Stimulated activated CD8-positive, alpha-beta memory T cell treated with anti-CD3 and anti-CD28 coated beads, Interleukin-7, amount 100 ng/mL, for 1 hour (primary cell): ENCODE measurements at places on chromosomes 7 and 10.

- DNase-seq, result no peak
Measured at GRCh38 chr7:82677493-82677892, 233.9 kb upstream of the CACNA2D1 start.

DNA sequence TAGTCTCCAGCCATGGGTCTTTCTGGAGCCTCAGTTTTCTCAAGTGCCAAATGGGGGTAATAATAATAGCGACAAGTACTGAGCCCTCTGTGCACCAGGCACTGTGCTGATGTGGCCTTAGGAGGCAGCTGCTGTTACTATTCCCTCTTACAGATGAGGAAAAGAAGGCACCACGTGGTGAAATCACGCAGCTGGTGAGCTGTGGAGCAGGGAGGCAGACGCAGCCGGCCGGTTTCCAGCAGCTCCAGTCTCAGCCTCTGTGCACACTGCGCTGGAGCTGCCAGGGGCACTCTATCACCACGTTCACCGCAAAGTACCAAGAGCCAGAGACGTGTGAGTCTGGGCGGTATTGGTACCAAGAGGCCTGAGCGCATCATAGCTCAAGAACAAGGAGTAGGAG, 9.6 kb downstream of the PYROXD2 start:
- DNase-seq, result no peak

DNA sequence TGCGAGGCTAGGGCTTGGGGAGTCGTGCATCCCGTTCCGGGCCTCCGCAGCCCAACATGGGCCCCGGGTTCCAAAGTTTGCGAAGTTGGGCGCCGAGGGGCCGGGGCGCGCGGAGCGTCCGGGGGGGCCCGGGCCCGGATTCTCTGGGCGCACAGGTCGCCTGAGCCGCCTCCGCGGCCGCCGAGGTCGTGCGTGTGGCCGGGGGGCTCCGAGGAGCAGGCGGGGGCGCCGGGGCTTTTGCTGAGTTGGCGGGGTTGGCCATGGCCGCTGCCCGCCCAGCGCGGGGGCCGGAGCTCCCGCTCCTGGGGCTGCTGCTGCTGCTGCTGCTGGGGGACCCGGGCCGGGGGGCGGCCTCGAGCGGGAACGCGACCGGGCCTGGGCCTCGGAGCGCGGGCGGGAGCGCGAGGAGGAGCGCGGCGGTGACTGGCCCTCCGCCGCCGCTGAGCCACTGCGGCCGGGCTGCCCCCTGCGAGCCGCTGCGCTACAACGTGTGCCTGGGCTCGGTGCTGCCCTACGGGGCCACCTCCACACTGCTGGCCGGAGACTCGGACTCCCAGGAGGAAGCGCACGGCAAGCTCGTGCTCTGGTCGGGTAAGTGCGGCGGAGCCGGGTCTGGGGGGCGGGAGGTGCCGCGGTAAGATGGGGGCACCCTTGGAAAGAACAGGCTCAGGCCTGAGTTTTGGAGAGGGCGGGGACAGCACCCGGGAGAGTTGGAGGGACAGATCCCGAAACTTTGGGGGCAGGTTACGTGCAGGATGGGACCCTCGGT, 643 bp downstream of the SMO start:
- no peak for DNase-seq

DNA sequence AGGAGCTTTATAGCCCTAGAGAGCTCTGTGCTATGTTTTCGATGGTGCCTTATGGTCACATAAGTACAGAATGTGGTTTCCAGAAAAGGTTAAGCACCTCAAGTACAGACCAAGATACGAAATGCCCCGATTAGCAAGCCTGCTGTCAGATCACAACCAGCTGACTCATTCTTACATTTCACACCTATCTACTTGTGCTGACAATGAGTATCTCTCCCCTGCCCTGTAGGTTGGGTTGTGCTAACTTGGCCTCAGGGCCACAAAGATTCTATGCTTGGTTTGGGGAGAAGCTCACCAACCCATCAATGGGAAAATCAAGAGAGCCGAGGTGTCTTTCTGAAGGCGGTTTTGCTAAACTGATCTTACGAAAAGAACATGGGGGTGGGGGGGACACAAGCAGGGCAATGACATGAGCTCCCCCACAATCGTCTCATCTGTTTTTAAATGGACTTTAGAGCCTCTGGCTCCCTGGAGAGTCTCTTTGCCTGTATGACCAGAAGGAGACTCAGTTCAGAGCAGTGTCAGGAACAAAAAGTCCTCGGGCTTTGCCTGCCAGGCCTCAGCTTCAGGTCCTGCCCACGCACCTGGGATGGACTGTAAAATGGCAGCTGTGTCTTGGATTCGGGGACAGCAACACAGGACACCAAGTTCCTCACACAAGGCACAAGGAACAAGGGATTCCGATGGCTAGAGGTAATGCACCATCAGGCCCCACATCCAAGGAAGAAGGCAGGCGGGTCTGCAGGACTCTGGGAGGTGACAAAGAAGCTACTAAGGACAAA, 55.1 kb downstream of the FAM53B start:
- no peak for DNase-seq

GRCh38 chr10:13892001-13892491, 305.3 kb downstream of the PRPF18 start:
- no peak for DNase-seq

- no peak for DNase-seq
Measured at GRCh38 chr7:72020311-72020710, 391.8 kb downstream of the CALN1 start.

DNA sequence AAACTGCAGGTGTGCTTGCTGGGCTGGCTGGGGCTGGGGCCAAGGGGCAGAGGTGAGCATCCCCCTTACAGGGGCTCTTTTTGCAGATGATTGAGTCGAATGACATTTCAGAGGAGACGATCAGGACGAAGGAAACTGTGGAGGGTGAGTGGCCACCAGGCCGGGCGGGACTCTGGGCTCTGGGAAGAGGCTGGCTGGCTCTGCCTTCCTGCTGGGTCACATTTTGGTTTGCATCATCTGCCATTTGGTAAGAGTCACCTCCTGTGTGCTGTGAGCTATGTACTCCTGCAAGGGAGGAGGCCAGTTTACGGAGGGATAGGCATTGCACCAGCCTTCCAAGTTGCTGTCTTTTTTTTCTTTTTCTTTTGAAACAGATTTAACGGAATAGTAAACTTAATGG, 73.0 kb upstream of the GTF2IRD1 start:
- no peak for DNase-seq

DNA sequence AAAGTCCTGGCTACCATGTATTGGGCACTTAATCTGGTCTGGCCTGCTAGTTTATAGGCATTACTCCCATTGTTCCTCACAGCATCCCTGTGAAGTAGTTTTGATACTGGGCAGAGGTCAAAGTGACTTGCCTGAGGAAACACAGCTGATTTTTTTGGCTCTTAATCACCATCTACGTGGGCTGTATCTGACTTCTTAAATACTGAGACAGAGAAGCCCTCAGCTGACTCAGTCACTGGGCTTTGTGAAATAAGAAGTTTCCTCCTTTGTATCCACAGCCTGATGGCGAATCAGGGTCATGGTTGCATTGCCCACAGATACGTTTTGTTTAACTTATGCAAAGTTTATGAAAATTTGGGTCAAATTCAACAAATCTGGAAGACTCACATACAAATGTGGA, 13.2 kb downstream of the TACR2 start:
- no peak for DNase-seq

GRCh38 chr10:76129213-76129612, 697.8 kb downstream of the LRMDA start:
- no peak for DNase-seq

- no peak for DNase-seq
Measured at GRCh38 chr10:74419491-74419951, 268.5 kb downstream of the ADK start.

- DNase-seq, result no peak
Measured at GRCh38 chr10:116268976-116269375, 4.0 kb downstream of the GFRA1 start.

DNA sequence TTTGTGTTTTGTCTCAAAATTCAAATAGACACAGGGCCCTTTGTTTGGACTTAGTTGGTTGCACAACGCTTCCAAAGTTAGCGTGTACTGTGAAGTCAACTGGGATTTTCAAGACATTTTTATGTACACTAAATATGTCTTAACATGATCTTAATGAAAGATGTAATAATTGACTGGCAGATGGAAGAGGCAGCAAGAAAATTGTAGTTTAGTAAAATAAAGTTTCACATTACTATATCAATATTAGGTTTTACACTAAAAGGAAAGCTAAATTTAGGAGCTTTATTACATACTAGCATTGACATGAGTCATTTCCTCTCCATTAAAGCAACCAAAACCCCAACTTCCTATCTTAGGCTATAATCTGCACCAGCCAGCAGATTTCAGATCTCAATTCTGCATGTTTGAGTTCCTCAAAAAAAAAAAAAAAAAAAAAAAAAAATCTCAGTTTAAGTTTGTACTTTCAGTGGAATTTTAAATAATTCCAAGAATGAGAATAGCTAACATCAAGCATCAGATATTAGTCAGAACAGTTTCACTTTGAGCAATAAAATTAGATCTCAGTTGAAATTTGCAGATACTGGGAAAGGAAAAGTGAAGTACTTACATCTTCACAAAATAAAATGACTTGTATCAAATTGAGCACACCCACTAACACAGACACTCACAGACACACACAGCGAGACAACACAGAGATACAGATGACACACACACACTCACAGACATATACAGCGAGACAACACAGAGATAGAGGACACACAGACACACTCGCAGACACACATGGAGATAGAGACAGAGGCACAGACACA, 346.6 kb upstream of the KLF6 start:
- no peak for DNase-seq

DNA sequence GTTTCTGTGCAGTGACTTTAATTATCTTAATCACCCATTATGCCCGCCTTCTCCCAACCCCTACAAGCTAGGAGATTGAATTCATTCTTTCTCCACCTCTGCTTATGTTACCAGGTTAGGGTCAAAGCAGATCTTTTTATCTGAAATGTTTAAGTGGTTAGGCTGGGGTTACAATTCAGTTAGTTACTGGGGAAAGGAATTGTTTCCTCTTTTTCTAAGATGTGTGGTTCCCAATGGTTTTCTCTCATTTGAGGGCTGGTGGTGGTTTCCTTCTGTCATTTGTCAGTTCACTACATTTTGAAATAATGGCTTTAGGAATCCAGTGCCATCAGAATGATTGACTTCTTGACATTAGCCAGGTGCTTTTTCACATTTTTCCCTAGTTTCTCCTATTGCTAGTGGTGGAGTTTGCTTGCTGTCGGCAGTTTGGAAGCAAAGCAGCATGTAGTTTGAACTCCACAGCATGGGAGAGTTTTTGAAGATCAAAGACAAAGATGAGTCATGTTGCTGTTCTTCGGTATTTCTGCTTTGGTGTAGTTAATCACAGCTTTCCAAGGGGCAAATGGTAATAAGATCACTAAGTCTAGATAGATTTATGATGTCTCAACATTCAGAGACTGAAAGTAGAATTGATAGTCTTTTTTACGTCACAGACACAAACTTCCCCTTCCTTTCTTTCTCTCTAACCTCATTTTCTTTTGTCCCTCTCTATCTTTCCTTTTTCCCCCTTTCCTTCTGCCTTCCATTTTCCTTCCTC, 168.2 kb downstream of the SND1 start:
- DNase-seq, result no peak
